ENCODE measurements at places on chromosomes 1 and 21. TPM values are rescaled to one million over a fixed set of nuclear protein-coding genes. Genes with fewer than 3 reads are reported as not detected.

GRCh38 chr1:107804134-107804533 lies 160.8 kb downstream of the VAV3 start:
- no peak for DNase-seq

DNA sequence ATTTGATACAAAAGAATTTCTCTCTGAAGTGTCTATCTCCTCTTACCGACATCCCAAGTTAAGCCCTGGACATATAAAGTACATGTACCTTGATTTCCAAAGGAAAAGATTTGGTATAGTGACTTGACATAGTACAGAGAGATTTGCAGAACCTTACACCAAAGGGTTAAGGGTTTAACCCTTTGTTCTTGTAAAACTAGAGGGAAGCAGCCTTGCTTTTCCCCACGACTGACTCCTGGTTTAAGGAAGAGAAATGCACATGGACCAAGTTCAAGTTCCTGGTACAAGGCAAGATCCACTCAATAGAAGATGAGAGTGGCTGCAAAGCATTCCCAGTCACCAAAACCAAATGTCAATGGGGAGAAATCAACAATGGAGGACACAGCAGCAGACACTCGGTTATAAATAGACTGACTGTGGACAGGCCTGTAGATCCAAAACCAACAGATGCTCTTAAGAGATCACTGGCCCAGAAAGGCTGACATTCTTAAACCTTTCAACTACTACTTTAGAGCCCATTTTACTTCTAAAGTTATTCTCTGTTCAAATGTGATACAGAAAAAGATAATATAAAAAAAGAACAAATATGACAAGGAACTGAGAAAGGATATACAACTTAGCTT lies 69.4 kb downstream of the PUM1 start:
- DNase-seq: no peak

The OR2L8 gene
- total RNA-seq: not detected

The UBL4B gene
- not detected for total RNA-seq

The SNX7 gene
- 0.43 TPM for total RNA-seq

DNA sequence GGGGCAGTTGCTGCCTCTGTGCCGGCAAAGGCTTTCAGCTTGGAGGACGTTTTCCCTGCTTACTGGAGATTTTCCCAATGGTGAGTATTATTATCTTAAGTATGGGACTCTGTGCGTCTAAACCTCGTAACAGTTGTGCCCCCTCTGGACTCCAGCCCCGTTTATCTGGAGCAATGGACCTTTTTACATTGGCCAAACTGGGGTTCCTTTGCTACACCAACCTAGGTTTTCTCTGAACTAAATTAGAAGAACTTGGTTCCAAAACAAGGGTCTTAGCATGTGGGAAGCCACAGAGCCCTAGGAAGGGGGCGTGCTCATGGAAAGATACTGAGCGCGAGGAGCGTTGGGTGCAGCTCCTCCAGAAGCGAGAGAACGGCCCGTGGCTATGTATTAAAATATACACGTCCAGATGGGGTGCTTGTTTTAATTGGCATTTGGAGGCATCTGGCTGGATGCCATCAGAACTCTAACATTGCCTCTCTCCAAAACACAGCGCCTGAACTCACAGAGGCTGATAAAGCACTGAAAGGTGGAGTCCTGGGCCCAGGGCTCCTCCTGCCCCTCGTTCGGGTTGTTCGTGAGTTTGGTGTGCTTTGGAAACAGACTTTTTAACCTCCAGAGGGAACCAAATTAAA lies 28.4 kb downstream of the POFUT2 start:
- DNase-seq: no peak

GRCh38 chr21:32549440-32549839 lies 35.9 kb downstream of the TCP10L start:
- no peak for DNase-seq

GRCh38 chr1:67429528-67430357 lies 459 bp downstream of the SERBP1 start:
- DNase-seq: peak; percentile 50

GRCh38 chr1:112322018-112322417 lies 74.0 kb upstream of the CTTNBP2NL start:
- DNase-seq: no peak

DNA sequence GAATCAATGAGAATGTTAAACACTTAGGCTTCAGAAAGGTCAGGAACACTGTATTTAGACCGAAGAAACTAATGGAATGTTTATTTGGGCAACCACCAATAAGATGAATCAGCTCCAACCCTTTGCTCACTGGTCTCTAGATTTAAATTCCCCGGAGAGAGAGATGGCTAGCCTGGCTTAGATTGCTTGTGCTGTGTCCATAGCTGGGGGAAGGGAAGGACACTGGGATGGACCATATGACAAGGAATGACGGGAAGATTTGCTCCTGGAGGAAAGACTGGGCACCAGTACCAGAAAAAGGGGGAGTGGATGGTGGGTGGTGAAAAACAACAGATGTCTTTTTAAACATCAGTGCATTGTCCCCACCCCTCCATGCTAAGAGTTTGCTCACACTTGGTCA lies 426.6 kb downstream of the DUSP10 start:
- no peak for DNase-seq

DNA sequence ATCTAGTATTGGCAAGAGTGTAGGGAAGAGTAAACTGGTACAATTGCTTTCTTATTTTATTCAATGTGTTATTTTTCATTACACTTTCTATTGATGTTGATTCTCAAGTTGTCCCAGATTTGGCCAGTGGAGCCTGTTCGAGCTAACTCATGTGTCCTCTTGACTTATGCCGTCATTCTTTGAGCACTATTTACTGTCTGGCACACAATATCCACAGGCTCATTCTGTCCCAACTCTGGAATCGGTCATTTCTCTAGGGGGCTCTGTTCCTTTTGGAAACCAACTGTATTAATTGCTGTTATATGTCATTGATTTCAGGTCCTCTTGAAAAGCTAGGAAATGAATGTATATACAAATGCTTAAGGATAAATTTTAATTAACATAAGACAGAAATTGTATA lies 22.4 kb upstream of the SFPQ start:
- DNase-seq: no peak

GRCh38 chr1:245871915-245872314 lies 635.2 kb downstream of the SMYD3 start:
- no peak for DNase-seq

The CPTP gene
- total RNA-seq: 12.1 TPM

The C1orf115 gene
- total RNA-seq: 0.73 TPM

GRCh38 chr21:21436012-21436534 lies 437.9 kb downstream of the NCAM2 start:
- no peak for DNase-seq

- no peak for DNase-seq
These were observed 97.8 kb upstream of the ZC3H11B start for GRCh38 chr1:219710529-219711194.

The ATAD3C gene
- 1.7 TPM for total RNA-seq

The CACNA1S gene
- total RNA-seq: not detected

The WDR64 gene
- total RNA-seq: not detected

- DNase-seq: no peak
These were observed 6.2 kb downstream of the DISP3 start for GRCh38 chr1:11485191-11485590.

The COL24A1 gene
- not detected for total RNA-seq

The CD5L gene
- total RNA-seq: not detected

DNA sequence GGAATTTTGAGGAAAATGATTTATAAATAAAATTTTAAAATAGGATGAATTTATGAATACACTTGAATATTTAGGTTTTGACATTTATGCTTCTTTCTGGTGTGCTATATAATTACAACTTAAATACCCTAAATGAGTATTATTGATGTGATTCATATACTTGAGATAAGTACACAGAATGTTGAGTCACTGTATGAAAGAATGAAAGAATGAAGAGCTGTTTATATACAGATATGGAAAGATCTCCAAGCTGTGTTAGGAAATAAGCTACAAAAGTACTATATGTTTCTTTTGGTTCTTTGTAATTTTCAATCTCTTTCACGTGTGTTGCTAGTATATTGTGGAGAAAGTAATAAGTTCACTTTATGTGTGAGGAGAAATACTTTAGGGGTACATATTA lies 147.2 kb downstream of the RASAL2 start:
- DNase-seq: no peak

The CNKSR1 gene
- 1.3 TPM for total RNA-seq

DNA sequence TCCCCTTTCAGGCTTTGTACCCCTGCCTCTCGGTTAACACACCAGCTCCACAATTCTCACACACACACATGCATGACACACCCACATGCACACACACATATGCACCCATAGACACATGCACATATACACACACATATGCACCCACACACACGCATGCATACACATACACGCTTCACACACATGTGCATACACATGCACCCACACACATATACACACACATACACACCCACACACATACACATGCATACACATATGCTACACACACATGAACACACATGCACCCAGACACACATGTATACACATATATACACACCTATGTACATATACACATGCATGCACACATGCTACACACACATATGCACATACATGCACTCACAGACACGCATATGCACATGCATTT lies 61.7 kb upstream of the SLC25A33 start:
- no peak for DNase-seq

GRCh38 chr1:162319493-162320175 lies 57.0 kb downstream of the SPATA46 start:
- DNase-seq: no peak

DNA sequence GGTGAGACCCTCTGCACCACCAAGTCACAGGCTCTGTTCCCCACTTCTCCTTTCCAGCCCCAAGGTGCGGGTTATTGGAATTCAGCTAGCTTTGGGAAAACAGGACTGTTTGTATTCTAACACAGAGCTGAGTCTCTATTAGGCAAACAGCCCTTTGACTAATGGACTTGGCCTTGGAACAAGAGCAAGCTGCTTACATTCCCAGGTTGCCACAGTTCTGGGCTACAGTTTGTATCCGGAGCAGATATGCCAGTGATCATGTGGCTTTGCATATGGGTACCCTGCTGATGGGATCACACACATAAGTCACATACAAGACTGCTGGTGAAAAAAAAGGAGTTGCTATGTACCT lies 110.5 kb upstream of the COA6 start:
- no peak for DNase-seq

DNA sequence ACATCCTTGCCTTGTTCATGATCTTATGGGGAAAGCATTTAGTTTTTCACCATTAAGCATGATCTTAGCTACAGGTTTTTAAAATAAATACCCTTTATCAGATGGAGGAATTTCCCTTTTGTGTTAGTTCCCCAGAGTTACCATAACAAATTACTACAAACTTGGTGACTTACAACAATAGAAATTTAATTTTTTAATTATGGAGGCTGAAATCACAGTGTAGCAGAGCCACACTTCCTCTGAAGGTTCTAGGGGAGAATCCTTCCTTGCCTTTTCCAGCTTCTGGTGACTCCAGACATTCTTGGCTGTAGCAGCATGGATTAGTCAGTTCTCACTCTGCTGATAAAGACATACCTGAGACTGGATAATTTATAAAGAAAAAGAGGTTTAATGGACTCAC lies 18.5 kb downstream of the MIGA1 start:
- no peak for DNase-seq

DNA sequence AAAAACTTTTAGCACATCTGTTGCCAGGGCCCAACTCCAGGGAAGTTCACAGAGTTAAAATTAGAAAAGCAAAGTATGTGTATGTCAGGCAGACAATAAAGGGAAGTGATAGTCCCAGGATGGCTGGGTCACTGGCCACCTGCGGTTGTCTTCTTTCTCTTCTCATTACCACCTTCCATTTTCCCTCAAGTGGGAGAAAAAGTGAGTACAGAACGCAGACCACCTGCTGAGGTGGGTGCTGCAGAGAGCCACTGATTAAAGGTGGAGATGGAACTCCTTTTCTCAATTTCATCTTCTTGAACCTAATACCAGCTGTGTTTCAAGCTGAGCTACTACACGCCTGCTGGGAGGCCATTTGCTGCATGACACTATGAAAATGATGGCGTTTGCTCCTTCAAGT lies 88.8 kb upstream of the PDE4B start:
- DNase-seq: no peak

GRCh38 chr1:65148548-65149350 lies 746 bp downstream of the AK4 start:
- DNase-seq: peak; percentile 65

DNA sequence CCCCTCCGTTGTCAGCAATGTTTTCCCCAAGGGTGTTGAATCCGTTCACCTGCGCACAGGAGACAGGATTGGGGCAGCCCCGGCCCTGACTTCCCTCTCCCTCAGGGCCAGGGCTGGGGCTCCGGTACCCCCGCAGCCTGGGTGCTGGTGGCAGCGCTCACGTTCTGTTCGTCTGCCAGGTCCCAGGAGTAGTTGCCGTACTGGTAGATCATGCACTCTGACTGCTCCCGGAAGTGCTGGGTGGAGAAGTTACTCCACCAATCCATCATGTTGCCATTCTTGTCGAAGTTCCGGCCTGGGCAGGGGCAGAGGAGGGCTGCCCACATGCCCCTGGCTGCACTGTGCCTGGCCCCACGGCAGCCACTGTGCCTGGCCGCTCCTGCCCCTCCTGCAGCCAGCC lies 6.1 kb downstream of the PRXL2B start:
- no peak for DNase-seq

GRCh38 chr1:40401473-40402201 lies 28.1 kb downstream of the SMAP2 start:
- no peak for DNase-seq

- DNase-seq: no peak
These were observed 20.4 kb upstream of the SPATA6 start for GRCh38 chr1:48492392-48492791.

The DIRAS3 gene
- not detected for total RNA-seq

The TMIGD3 gene
- total RNA-seq: not detected

The TRIM46 gene
- total RNA-seq: 7.1 TPM
